AG04449 (cell line): ENCODE measurements at places on chromosomes 1 and 21.

DNA sequence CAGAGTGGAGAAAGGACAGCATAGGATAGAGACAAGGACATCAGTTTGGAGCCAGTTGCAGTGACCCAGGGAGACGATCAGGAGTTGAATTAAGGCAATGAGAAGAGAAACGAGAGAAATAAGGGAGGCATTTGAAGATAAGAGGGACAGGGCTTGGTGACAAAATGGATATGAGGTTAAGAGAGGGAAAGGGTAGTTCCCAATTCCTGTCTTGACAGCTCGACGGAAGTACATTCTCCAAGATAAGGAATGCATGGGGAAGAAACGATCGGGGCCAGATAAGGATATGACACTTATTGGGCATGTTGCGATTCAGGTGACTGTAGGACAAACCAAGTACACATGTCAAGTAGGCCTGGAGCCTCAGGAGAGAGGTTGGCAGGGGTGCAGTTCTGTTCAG is 18.7 kb upstream of the KCNN3 start:
- DNase-seq, result no peak

- DNase-seq, result no peak
Observed at GRCh38 chr1:39214714-39214997, 10.2 kb downstream of the MACF1 start.

GRCh38 chr21:42677339-42678321 is 24.2 kb downstream of the PDE9A start:
- no peak for DNase-seq

DNA sequence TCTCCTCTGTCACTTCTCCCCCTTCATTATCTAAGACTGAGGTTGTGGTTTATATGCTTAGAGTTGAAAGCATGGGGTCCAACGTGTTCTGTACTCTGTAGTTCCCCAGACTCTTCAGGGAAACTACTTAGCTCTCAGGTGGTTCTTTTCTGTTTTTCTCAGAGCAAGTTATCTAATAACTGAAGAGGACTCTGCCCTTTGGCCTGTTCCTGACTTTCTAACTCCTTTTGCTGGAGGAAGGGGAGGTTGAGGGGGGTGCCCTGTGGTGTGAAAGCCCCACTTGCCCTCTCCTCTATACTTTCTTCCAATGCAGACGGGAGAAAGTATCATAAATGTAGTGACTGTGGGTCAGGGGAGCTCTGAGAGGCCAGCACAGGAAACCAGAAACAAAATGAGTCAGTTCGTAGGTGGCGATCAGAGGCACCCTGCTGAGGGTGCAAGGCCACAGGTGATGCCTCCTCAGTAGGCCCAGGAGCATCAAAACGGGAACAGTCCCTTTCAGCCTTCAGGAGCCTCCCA is 5.0 kb downstream of the SLC25A44 start:
- DNase-seq, result no peak

- DNase-seq, result no peak
Observed at GRCh38 chr1:213914392-213914791, 73.4 kb upstream of the PROX1 start.

DNA sequence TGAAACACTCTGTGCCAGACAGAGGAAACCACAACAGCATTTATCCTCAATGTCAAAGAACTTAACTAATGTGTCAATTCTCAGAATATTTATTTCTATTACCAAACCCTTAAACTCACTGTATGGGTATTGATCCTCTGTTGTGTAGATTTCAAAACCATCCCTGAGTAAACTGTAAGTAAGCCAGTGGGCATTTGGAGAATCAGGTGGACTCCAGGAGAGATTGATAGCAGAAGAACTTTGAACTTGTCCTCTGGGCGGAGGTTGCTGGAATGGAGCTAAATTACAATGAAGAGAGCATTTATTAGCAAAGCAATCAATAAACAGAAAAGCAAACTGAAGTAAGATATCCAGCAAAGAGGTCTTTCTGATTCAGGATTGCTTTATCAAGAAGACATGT is 216.1 kb downstream of the USH2A start:
- no peak for DNase-seq

DNA sequence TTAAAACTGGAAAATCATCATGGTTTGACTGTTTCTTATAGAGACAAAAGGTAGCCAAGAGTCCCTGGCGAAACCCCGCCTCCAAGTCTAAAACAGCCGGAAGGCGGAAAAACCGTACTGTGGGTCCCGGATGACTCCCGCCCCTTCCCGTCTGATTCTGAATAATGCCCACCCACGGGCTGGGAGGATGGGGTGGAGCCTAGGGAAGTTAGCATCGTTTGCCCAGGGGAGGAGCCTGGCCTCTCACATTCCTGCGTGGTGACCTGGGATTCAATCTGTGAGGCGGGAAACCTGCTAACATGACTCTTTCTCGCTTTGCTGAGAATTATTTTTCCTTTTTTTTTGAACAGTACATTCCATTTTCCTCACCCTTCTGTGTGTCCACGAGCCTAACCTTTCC is 124.9 kb downstream of the KCNK1 start:
- DNase-seq, result no peak

DNA sequence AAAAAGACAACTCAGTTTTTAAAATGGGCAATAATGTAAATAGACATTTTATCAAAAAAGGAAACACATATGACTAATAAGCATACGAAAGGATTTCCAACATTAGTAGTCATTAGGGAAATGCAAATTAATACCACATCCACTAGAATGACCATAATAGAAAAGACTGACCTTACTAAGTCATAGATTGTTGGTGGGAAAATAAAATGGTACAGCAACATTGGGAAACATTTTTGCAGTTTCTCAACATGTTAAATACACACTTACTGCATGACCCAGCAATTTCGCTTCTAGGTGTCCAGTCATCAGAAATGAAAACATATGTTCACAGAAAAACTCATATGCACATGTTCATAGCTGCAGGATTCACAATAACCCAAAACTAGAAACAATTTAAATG is 29.9 kb upstream of the SLC44A3 start:
- no peak for DNase-seq

DNA sequence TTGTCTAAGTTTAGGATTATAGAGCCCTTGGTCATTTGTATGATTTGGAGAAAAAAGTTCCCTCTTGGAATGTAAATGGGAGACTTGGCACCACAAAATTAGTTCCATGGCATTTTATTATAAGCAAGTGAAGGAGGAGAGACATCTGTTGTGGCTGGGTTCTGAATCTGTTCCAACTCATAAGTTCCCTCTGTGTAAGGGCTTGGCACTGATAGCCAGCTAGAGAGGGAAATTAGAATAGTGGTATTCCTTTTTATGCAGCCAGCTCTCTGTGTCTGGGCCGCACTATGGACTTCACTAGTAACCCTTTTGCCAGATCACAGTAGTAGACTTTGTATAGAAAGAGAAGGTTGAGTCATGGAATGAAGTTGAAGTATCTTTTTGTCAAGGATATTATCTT is 31.1 kb downstream of the GNAI3 start:
- DNase-seq, result no peak

DNA sequence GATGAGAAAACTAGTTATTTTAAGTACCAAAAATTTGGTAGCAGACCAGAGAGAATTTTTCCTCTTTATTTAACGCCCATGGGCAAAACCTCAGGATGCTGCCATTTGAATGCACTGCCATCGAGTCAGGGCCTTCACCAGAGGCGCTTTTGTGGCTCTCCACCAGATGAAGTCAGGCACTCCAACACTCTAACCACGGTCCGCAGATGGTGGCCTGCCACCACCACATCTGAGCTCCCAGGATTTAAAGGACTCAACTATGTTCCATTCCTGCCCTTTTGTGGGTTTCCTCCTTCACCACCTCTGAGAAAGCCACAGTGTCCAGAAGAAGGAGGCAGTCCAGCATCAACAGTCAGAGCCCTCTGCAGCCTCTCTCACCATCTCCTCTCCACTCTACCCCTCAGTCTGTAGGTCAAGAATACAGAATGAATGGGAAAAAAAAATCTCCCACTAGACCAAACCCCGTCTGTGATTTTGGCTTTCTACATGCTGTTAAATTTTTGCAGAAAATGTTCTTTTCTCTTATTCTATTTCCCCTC is 647.4 kb downstream of the USP25 start:
- DNase-seq, result no peak

DNA sequence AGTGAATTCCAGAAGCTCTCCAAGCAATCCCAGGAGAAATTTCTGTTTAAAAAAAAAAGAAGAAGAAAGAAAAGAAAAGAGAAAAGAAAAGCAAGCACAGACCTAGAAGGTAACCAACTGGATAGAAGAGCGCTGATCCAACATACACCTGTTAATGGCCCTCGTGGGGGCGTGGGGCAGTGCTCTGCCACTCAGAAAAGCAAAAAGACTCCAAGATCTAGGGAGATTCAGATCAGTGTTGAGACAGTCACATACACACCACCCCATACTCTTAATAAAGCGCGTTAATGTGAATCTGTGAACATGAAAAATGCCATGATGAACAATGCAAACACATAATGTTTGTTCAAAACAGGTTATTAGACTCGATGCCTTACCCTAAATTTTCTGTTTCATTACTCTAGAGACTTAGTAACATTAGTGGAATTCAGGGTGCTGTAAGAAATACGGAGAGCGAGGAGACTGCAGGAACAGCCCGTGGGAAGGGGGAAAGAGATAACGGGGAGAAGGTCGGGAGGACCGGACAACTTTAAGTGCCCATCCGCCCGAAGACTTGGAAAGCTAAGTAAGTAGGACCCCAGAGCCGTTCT is 406 bp downstream of the NME7 start:
- DNase-seq, result no peak

GRCh38 chr1:167739752-167740151 is 18.0 kb downstream of the MPZL1 start:
- DNase-seq, result no peak

GRCh38 chr1:27503844-27504587 is 14.0 kb upstream of the WASF2 start:
- no peak for DNase-seq

- no peak for DNase-seq
Observed at GRCh38 chr1:180188684-180189175, 34.1 kb downstream of the QSOX1 start.

DNA sequence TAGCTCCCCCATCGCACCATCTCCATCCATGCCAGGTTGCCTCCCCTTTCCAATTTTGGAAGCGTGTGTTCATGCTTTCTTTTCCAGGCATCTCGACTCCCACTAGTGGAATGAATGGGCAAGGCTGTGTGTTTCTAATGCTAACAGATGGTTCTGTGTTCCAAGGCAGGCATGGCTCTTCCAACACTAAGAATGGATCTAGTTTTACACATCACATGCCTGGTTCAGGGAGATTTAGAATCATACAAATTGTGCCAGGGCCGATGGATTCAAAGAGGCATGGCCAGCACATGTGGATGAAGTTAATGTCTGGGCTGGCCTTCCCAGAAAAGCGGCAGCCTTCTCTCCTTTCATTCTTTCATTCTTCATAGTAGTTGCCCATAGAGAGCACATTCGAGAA is 438.7 kb downstream of the PRDM2 start:
- DNase-seq, result no peak

- DNase-seq, result no peak
Observed at GRCh38 chr1:12565966-12566352, 52.1 kb downstream of the DHRS3 start.

- DNase-seq, result no peak
Observed at GRCh38 chr21:41091616-41092015, 76.3 kb upstream of the BACE2 start.

GRCh38 chr1:151881479-151881878 is 27.8 kb downstream of the THEM4 start:
- no peak for DNase-seq

GRCh38 chr1:218413179-218413578 is 68.0 kb downstream of the TGFB2 start:
- DNase-seq, result no peak

GRCh38 chr1:49163031-49163430 is 386.3 kb upstream of the BEND5 start:
- DNase-seq, result no peak

- DNase-seq, result no peak
Observed at GRCh38 chr1:91071838-91072237, 50.0 kb upstream of the ZNF644 start.

- DNase-seq, result no peak
Observed at GRCh38 chr1:31723828-31724359, 20.1 kb upstream of the COL16A1 start.

- DNase-seq, result no peak
Observed at GRCh38 chr1:84347932-84348555, 46.5 kb downstream of the SAMD13 start.

DNA sequence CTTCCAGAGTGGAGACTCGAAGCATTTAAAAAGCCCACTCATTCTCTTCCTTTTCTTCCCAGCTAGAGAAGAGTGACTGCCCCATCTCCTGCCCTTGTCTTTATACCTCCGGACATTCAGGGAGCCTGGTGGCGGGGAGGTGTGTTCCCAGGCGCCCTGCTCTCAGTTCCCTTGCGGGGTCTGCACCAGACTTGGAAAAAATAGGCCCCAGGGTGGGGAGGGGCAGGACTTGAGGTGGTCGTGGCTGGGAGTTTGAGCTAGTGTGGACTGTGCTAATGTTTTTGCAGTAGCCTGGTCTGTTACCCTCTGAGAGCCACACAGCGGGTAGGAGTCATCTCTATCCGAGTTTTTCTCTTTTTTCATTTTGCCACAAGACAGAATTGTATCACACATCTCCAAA is 139.1 kb downstream of the PEX14 start:
- DNase-seq, result no peak

- DNase-seq, result no peak
Observed at GRCh38 chr1:158931055-158931737, at the start of gene PYHIN1. Gene PYHIN1, plus strand, starts transcription at chr1:158931552. Its CDS starts 5,359 bp downstream, at chr1:158936911.

GRCh38 chr1:190138702-190139101 is 339.0 kb downstream of the BRINP3 start:
- no peak for DNase-seq

DNA sequence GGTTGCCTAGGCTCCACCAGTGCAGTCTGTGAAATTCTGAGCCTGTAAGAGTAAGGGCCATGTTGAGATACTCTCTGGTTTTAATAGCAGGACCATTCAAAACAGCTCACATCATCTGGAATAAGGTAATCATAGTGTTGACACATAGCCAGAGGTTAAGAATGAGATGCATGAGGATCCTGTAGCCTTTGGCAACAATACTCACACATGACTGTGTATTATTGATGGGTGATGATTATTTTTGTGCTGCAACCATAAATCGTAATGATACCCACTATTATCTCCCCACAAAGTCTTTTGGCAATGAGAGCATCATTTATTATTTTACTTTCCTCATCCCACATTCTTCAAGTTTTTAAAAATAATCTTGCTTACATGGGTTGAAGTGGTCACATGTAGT is 35.5 kb downstream of the KCNK2 start:
- DNase-seq, result no peak
